ENCODE measurements at places on chromosomes 16 and 17.

- H3K4me1 ChIP-seq = peaks cover 35% of the 10 kb centered on the region
- peak overlapping the region; percentile 54 for H3K27ac ChIP-seq
- peaks cover 18% of the 10 kb centered on the region for H3K36me3 ChIP-seq
- no peak overlapping the region for H3K4me3 ChIP-seq
These were observed 108.5 kb downstream of the USP22 start for GRCh38 chr17:20934288-20934687.

GRCh38 chr17:56914581-56915273 is 878 bp upstream of the TRIM25 start:
- peak overlapping the region; percentile 91 for H3K4me3 ChIP-seq
- no peaks in the 10 kb centered on the region for H3K36me3 ChIP-seq
- peak overlapping the region; percentile 94 for H3K27ac ChIP-seq
- H3K27me3 ChIP-seq = no peaks in the 10 kb centered on the region

DNA sequence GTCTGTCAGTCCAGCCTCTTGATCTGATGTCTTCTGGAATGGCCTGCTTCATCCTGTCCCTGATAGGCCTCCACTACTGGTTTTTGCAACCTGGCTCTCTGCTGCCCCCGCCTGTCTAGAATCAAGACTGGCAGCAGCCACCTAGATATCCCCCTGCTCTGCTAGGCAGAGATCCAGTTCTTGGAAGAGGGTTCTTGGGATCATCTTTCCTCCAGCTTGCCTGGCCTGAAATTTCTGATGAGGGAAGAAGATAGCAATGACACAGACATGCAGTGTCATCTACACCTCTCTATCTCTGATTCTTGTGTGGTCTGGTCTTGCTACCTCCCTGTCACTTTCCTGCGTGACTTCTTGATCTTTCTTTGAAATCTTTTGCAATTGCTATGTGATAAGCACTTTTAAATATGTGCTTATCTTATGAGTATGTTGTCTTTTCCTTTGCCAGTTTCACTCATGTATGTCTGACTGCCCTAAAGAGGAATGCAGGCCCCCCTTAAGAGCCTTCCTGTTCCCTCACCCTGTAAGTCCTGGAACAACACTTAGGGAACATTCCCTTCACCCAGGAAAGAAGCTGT is 20.3 kb upstream of the NFATC3 start:
- H3K27me3 ChIP-seq = no peaks in the 10 kb centered on the region
- H3K27ac ChIP-seq = peak overlapping the region; percentile 41
- no peak overlapping the region for H3K4me3 ChIP-seq
- no peak for DNase-seq
- H3K4me1 ChIP-seq = peaks cover 6% of the 10 kb centered on the region
- peaks cover 12% of the 10 kb centered on the region for H3K36me3 ChIP-seq

DNA sequence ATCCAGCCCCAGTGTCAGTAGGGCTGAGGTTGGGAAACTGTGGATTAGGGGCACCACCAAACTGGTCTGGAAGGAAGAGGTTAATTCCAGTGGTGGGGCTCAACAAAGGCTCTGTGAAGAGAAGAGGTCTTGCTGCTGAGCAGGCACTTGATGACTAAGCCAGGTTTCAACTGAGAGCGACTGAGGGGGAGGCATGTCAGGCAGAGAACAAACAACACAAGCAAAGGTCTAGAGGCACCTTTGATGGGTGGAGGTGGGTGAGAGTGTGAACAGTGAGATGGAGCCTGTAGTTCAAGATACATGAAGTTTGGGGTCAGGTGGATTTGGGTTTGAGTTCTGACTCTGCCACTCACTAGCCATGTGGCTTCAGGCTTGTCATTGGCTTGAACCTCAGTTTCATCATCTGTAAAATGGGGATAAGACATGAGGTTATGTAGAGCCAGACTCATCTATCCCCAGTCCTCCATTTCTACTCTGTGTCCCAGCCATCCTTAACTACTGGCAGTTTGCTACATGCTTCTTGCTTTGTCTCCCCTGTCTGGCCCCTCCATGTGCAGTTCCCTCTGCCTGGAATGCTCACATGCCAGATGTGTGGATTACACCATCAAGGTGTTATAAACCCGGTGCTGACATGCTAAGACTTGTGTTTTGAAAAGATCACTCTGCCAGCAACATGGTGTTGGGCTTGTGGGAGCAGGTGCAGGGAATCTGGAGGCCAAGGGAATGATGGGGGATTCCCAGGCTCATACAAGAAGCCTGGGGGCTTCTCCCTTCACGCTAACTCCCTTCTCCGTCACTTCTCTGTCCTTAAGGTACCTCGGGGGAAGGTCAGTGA is 3.0 kb upstream of the RMI2 start:
- H3K27me3 ChIP-seq = no peaks in the 10 kb centered on the region
- H3K36me3 ChIP-seq = no peaks in the 10 kb centered on the region
- H3K4me1 ChIP-seq = peaks cover 21% of the 10 kb centered on the region

GRCh38 chr16:49754495-49755312 is 101.2 kb downstream of the ZNF423 start:
- H3K4me3 ChIP-seq = peak overlapping the region; percentile 50
- no peak overlapping the region for H3K27ac ChIP-seq
- H3K36me3 ChIP-seq = no peaks in the 10 kb centered on the region
- H3K27me3 ChIP-seq = peaks cover 39% of the 10 kb centered on the region
- peaks cover 22% of the 10 kb centered on the region for H3K4me1 ChIP-seq

GRCh38 chr17:44970136-44970741 is 2.1 kb upstream of the C1QL1 start:
- H3K27me3 ChIP-seq = peaks cover 83% of the 10 kb centered on the region
- H3K27ac ChIP-seq = no peak overlapping the region
- DNase-seq = no peak
- peaks cover 21% of the 10 kb centered on the region for H3K4me1 ChIP-seq
- peak overlapping the region; percentile 75 for H3K4me3 ChIP-seq

- H3K4me1 ChIP-seq = peaks cover 4% of the 10 kb centered on the region
- no peak for DNase-seq
- no peak overlapping the region for H3K4me3 ChIP-seq
- H3K27ac ChIP-seq = no peak overlapping the region
- no peaks in the 10 kb centered on the region for H3K27me3 ChIP-seq
- H3K36me3 ChIP-seq = peaks cover 13% of the 10 kb centered on the region
These were observed 5.1 kb downstream of the CEMP1 start for GRCh38 chr16:2526135-2526534.

- H3K4me1 ChIP-seq = peaks cover 54% of the 10 kb centered on the region
- H3K36me3 ChIP-seq = peaks cover 9% of the 10 kb centered on the region
- no peak overlapping the region for H3K4me3 ChIP-seq
These were observed 46.2 kb downstream of the TUBD1 start for GRCh38 chr17:59846394-59847165.

- H3K4me3 ChIP-seq = no peak overlapping the region
- no peak for DNase-seq
- peaks cover 17% of the 10 kb centered on the region for H3K36me3 ChIP-seq
These were observed 133.4 kb downstream of the MAP2K6 start for GRCh38 chr17:69547947-69548346.

GRCh38 chr16:25155553-25156460 is 44.3 kb downstream of the LCMT1 start:
- peaks cover 52% of the 10 kb centered on the region for H3K36me3 ChIP-seq
- H3K27me3 ChIP-seq = no peaks in the 10 kb centered on the region
- DNase-seq = no peak

- H3K36me3 ChIP-seq = peaks cover 5% of the 10 kb centered on the region
- H3K27me3 ChIP-seq = no peaks in the 10 kb centered on the region
- no peak overlapping the region for H3K27ac ChIP-seq
- H3K4me1 ChIP-seq = no peaks in the 10 kb centered on the region
These were observed 16.1 kb downstream of the HSD11B2 start for GRCh38 chr16:67446968-67447507.
